Activated naive CD4-positive, alpha-beta T cell (primary cell): ENCODE measurements at places on chromosomes 16 and 17.

DNA sequence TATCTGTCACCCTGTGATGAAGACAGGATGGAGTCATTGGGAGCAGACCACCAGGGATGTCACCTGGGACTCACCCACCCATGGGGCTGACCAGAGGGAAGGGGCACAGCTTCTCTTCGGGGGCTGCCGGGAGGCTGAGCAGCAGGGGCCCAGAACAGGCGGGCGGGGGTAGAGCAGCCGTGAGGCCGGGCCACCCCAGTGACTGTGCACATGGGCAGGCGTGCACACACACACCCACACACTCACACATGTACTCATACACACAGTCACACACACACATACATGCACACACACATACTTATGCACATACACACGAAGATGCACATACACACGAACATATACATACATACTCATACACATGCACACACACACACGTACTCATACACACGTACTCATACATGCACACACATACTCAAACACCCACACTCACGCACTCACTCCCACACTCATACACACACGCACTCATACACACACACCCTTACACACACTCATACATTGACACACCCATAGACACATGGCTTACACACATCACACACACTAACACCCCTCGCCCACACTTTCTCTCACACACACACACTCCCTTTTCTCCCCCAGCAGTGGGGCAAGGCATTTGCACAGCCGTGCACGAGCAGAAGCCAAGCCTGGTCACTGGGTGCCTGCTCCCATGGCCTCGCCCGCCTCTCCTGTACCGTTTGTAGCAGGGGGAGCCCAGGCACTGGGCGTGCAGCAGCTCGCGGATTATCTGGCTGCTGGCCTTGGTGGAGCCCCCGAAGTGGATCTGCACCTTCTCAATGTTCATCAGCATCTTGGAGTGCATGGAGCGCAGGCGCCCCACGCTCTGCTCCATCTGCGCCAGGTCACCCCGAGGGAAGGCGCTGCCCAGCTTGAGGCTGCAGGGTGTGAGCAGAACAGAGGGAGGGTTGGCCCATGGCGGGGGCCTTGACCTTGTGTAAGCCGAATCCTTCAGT, 12.4 kb downstream of the UBALD2 start:
- DNase-seq: no peak

GRCh38 chr17:41917679-41918313, 955 bp downstream of the ACLY start:
- no peak for DNase-seq

DNA sequence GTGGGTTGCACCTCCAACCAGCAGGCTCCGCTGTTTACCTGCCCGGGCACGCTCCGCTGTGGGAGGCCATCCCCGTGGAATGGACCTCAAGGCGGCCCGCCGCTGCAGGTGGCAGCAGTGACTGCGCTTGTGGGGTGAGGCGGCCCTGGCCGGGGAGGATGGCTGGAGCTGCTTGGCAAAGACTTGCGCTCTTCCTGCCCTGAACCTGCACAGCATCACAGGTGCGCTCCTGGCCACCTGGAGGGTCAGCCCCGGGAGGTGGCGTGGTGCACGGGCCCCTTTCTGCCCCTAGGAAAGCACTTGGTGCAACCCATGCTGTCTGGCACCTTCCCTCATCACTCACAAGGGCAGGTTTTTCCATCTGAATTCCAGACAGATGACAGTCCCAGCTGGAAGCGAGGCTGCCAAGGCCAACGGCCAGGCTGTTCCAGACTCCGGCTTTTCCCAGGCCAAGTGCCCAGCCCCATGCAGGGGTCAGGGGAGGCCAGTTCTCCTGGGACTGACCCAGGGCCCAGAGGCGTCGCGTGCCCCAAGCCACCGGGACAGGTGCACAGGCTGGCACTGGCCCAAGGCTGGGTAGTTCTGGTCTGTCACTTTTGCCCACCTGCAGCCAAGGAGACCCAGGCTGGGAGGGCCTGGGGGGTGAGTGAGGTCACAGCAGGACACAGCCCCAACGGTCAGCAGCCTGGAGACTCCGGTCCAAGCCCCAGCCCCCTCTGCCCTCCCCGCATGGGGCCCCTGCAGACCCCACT, 13.3 kb downstream of the UTS2R start:
- DNase-seq: no peak

- DNase-seq: no peak
Observed at GRCh38 chr17:36055921-36056520, 8.1 kb upstream of the CCL18 start.

DNA sequence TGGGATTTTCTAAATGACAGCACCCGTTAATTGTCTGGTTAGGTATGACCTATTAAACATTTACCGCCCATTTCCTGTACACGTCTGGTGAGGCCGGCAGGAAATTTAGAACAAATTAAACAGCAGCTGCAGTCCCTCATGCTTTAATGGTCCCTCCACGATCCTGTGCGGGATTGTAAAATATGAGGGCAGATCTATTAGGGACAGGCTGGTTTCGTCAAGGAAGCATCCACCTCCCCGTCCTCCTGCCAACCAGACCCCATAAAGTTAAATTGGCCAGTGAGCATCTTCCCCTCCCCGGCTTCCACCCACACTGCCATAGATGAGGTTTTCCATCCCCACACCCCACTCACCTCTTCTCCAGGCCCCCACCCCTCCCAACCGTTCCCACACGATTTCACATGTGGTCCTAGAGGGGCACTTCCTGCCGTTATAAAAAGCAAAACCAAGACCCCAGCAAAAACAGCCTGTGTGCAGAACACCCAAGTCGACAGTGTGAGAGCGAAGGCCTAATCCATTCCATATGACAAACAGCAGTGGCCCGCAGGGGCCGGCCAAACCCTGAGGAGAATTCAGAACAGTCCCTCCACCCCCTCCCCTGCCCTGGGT, 331.9 kb downstream of the FOXL1 start:
- DNase-seq: no peak

DNA sequence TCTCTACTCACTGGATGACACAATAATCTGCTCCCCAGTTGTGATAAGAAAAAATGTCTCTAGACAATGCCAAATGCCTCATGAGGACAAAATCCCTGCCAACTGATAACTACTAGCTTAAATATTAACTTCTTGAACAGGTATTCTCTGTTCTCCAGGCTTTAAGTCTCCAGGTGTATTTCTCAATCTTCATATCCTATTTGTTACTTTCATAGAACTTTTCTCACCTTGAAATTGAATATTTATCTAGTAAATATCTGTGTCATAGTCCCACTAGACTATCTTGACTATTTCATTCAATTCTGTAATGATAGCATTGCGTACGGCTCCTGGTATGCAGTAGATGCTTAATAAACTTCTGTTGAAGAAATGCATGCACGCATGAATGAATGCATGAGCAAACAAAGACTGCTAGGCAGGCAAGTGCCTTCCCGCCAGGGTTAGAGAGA, 15.9 kb downstream of the HSD17B2 start:
- DNase-seq: no peak

GRCh38 chr17:41800601-41801373, 11.0 kb downstream of the P3H4 start:
- no peak for DNase-seq

- no peak for DNase-seq
Observed at GRCh38 chr17:81514739-81515529, 2.3 kb upstream of the ACTG1 start.

- no peak for DNase-seq
Observed at GRCh38 chr16:27620541-27620940, 70.6 kb downstream of the KATNIP start.

DNA sequence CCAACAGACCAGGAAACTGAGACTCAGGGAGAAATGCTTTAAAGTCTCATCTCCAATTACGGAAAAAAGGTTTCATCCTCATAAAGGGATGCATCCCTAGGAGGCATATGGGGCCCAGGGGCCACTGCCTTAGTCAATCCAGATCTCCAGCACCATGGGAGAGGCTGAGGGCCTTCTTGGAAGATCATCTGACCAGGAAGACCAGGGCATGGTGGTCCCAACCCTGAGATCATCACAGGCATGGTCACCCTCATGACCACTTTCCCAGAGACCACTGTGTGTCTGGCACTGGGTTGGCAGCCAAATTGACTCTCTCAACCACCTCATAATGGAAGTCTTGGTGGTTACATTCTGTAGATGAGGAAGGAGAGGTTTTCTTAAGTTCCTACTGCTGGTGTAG, 23.4 kb upstream of the CES5A start:
- DNase-seq: no peak

GRCh38 chr17:64177311-64178010, 47.5 kb upstream of the ERN1 start:
- no peak for DNase-seq

DNA sequence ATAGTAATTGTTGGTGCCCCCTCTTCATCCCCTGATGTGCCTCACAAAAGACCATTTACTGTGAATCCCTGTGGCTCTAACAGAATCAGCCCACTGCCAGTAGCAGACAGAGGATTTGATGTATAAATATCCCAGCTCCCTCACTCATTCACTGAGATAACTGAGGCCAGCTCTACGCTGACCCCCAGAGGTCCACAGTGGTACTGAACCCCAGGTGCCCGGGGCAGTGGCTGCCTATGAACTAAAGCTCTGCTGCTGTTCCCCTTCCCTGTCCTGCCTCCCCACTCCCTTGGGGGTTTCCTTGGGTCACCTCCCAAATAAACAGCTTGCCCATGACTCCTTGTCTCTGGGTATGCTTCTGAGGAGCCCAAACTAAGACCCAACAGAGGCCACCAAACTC, 295.8 kb downstream of the FOXL1 start:
- DNase-seq: no peak

DNA sequence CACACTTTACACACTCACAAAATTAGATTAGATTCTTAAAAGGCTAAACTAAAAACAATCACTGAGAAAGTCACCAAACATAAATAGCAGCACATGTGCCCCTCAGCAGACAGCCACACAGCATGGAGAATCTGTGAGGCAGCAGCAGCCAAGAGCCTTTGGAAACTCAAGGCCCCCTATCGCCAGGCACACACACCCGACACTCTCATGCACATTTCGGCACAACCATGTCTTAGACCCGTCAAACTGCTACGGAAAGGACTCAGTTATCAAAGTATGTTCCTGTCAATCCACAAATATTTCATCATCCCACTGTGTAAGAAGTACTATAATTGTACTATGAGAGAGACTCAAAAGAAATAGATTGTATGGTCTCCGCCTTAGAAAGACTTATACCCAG, 20.9 kb downstream of the UBE2O start:
- no peak for DNase-seq

GRCh38 chr17:58215685-58216084, 3.4 kb downstream of the MKS1 start:
- DNase-seq: no peak

DNA sequence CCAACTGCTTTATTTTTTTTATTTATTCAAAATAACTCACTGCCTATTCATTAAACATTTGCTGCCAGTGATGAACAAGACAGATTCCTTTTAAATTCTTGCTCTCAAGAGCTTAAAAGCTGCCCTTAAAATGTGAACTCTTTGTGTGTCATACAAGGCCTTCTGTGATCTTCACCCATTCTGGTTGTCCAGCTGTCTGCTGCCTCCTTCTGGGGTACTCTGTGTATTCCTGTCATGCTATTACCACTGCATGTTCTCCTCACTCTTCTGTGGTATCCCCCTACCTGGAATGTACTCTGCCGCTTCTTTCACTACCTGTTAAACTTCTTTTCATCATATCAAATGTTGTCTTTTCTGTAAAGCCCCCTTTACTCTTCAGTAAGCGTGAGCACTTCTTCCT, 165.8 kb downstream of the CHD9 start:
- no peak for DNase-seq

DNA sequence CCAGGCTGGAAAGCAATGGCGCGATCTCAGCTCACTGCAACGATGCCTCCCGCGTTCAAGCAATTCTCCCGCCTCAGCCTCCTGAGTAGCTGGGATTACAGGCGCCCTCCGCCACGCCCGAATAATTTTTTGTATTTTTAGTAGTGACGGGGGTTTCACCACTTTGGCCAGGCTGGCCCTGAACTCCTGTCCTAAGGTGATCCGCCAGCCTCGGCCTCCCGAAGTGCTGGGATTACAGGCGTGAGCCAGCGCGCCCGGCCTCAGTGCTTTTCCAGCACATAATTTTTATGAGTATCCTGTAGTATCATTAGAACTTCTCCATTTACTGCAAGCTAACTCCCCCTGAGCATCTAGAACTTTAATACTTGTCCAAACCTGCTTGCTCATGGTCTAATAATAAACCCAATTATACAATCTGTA, 1.8 kb downstream of the UBE2G1 start:
- DNase-seq: no peak

DNA sequence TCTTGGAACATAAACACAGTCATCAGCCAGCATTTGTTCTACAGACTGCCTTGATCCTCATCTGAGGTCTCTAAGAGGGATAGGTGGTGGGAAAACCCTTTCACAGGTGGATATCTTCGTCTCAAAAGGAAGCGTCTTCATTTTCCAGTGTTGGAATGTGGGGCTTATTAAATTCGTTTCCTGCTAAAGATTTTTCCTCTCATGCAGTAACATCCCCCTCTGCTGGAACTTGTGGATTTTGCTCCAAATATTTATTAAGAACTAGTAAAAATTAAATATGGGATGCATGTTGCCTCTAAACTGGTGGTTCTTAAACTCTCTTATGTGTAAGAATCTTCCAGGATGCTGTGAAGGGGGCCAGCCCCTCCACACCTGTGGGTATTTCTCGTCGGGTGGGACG, 20.1 kb upstream of the MLYCD start:
- DNase-seq: no peak

DNA sequence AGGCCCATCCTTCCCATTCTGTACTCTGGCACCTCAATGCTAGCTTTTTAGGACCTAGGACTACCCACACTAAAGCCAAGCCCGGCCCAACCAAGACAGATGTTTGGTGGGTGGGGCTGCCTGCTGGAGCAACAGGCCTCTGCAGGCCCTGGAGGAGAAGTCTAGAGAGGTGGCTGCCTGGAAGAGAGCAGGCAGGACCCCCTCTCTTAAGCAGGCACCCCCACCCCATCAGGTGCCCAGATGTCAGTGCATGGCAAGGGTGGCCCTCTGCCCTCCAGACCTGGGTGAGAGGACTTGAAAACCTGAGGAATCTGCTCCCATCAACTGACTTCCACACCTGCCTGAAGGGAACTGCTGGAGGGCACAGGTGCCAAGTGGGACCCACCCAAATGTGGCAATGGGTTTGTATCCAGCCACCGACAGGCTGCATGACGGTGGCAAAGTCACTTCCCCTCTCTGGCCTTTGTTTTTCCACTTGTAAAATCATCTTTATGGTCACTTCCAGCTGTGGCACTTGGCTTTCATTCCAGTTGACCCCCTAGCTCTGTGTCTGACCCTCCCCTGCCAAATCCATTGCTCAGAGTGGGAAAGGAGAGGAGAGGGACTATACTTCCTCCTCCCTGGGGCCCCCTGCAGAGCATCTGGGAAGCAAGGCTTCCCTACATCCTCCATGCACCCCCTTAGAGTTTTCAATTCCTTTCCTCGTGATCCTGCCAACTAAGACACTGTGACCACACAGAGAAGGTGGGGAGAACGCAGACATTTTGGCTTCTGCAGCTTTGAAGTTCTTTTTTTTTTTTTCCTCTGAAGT, 1.7 kb upstream of the STAT5A start:
- DNase-seq: no peak

DNA sequence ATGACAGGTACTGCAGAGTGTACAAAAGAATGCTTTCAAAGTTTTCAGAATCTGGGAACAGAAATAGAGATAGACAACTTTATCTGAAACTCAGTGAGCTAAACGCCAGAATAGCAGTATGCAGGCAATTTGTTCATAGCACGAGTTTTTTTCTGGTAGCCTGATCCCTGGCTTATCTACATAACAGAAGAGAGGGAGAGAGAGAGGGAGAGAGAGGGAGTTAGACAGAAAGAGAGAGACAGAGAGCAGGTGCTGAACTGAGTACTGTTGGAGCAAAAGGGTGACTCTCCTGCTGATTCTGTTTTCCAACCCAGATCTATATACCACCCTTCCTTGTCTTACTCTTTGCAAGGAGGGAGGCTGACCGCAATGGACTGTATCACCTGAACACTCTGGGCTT, 388.0 kb upstream of the CA10 start:
- no peak for DNase-seq
